ENCODE measurements at places on chromosomes 16 and 17.

GRCh38 chr17:60231234-60231633 lies 81.5 kb downstream of the CA4 start:
- DNase-seq, result no peak

- no peak for DNase-seq
Observed at GRCh38 chr17:62178579-62178978, 113.5 kb upstream of the MED13 start.

DNA sequence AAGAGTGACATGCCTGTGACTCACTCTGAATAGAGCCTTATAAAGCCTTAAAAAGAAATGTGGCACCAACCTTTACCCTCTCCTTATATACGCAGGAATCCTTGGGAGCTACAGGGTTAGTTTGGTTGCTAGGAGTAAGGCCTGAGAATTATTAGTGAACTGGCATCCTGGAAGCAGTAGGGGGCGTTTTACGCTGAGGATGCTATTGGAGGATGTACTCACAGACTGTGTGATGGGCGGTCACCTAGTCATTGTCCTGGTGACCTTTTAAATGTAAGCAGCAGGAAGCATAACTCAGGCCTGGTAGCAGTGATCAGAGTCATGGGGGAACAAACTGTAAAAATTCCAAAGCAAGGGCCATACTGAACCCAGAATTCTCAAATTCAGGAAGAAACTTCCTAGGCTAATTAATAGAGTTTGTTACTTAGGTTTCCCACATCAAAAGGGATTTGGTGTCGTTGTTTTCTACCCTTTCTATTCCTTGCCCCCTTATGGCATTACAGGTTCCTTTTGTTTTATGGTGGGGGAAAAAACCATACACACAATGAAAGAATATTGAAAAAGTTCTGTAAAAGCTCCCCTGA lies 153.8 kb downstream of the SNX11 start:
- no peak for DNase-seq

DNA sequence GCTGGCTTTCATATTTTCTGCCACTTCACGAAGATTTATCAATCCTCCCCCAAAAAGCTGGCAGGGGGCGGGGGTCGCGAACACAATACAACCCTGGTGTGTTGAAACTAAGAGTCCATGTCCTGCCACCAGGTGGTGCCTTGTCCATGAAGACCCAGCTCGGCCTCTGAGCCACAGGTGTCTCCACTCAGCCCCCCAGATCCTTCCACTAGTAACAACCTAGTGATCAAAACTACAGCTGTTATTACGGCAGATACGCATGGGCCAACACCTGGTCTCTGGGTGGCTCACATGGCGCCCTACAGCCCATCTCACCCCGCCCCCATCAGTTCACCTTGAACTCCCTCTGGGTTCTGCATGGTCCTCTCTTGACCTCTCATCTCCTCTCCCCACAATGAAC lies 27.7 kb downstream of the USP7 start:
- no peak for DNase-seq

All from dorsolateral prefrontal cortex (tissue), 122 donors.